ENCODE measurements at places on chromosomes 7 and 10.

DNA sequence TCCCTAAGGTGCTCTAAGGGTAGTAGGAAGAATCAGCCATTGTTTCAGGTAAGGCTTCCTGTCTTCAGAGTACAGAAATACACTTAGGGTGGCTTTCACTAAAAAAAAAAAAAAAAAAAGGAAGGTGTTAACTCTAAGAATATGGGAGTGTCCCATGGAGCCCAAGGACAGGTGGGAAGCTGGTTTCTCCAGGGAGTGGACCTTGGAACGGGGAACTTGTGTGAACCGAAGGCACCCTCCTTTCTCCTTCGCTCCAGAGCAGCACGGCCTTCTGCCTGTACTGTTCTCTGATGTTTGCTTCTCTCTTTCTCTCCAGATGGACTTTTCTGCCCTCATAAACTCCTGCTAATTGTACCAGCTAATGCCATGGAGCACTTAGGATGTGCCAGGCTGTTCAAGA is 6.2 kb downstream of the OPALIN start:
- no peak for DNase-seq

GRCh38 chr7:47207956-47208355 is 374.0 kb downstream of the TNS3 start:
- peak; percentile 59 for DNase-seq

DNA sequence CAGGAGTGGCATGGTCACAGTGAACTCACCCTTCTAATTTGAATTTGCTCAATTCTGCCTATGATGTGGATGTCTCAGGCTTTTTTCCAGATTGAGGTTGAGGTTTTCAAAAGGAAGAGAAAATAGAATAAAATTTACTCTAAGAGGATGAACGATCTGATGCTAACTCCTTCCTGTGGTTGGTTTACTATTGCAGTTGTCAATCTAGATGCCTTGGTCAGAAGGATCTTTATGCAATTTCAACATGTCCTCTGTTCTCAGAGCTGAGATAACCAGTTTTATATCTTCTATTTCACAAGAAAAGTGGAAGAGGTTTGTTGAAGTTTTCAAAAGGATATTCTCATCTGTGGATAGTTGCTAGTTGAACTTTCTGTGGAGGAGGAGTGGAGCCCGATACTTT is 150.7 kb upstream of the WDR11 start:
- DNase-seq, result no peak

DNA sequence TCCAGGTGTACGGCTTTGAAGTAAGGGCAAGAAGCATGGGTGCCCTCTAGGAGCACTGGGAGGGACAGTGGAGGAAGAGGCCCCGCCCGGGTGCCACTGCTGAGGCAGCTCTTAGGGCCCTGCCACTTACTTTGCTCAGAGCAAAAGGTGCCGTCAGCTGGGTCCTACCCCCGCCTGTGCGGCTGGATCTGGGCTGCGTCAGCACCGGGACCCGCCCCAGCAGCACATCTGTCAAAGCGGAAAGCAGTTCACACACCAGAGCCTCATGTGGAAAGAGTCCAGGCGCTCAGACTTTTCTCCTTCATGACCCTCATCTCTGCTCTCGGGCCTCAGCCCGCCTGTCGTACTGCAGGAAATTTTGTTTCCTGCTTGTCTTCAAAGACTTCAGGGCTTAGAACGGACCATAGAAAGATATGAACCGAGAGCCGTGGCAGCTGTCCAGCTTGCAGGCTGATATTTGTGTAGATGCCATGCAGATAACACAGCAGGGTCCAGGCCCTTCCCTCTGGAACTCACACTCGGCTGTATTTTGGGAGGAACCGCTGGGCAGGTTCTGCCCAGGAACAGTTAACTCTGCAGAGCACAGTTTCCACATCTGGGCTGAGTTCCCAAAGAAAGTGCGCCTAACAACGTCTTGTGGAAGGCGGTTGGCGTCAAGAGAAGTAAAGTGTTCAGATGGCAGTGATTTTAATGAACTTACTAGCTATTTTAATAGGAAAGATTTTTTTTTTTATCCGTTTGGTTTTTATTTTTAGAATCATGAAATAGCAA is 44.3 kb upstream of the PRKAR1B start:
- peak; percentile 81 for DNase-seq

DNA sequence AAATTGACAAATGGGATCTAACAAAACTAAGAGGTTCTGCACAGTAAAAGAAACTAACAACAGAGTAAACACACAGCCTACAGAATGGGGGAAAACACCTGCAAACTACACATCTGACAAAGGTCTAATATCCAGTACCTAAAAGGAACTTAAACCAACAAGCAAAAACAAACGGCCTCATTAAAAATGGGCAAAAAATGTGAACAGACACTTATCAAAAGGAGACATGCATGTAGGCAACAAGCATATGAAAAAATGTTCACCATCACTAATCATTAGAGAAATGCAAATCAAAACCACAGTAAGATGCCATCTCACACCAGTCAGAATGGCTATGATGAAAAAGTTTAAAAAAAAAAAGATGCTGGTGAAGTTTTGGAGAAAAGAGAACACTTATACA is 197.4 kb downstream of the KBTBD2 start:
- DNase-seq, result no peak

DNA sequence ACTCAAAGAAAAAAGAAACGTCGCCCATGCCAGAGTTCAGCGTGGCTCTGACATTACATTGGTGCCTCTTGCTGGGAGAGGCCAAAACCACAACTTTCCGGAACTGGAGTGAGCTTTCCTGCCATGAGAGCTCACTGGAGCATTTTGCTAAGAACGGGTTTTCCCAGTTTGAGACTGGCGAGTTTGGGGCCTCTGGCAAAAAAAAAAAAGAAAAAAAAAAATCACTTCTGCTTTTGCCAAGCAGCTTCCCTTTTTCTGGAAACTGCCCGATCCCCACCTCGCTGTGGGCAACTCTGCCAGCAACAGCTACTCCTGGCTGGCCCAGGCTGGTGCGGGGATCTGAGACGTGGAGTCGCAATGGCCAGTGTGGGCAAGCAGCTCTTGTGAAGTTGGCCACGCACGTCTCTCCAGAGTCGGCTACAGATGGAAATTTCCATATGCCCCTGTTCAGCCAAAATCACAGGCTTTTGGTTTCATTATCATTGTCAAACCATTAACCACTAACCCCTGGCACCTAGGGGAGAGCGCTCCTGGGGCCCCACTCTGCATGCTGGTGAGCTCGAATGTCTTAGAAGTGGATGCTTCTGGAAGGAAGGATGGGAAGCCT is 25.7 kb downstream of the PRKAG2 start:
- DNase-seq, result peak; percentile 7

DNA sequence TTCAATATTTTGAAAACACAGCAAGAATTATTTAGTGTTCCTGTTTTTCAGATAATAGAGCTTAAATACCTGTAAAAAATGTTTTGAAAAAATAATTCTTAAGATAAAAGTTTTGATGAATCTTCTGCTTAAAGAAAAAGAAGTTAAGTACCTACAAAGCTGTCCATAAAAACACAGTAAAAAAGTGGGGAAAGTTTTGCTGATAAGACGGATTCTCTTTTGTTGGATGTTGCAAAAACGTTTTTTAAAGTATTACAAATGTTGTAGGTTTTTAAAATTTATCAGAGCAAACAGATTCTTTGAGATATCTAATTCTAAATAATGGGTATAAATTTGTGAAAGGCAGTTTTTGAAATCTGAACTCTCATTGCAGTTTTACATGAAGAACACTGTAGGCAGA is 12.2 kb downstream of the DMTF1 start:
- DNase-seq, result no peak

DNA sequence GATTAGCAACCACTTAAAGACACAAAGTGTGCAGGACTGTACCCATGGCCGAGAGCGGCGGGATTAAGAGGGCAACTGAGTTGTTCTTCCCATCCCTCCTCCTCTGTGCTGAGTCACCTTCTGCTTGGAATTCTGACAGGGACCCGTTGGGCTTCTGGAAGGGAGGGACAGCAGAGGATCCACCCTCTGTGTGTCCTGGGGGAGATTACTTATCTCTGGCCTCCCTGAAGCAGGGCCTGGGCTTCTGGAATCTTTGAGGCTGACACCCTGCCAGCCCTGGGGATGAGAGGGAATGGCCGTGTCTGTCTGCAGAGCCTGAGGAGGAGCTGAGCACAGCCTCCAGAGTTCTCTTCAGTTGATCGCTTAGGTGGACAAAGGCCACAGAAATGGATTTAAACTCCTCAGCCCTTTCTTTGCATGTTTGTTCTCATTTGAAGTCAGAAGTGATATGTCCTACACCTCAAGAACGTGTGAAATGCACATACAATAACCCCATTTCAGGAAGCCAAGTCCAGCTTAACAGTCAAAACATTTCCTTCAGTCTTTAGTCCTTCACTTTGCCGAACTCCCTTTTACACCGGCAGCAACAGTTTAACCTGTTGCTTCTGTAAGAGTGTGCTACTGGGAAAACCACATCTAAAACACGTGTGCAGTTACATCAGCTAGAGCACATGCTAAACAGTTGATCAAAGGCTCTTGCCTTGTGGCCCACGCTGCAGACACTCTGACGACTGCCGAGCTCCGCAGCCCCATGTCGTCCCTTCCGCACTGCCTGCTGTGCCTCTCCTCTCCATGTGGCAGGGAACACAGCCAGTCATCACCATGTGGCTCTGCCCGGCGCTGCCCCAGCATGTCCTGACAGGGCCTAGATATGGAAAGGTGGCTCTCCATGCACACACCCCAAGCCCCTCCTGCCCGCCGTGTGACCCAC is 55.7 kb downstream of the IKZF1 start:
- no peak for DNase-seq

- peak; percentile 65 for DNase-seq
These were observed 35.2 kb downstream of the GBF1 start for GRCh38 chr10:102280397-102281101.

DNA sequence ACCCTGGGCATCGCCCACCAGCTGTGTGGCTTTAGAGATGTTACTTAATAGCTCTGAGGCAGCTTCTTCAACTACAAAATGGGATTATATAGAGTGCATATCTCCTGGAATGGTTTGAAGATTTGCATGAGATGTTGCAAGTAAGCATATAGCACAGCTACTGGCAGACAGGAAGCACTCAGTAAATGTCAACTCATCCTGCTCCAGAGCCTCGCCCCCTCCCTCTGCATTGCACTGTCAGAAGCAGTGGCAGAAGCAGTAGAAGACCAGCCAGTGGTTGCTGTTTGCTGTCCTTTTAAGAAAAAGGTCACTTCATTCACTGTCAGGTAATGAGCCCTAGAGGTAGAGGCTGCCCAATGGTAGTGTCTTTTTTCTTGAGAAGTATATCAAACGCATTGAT is 180.0 kb upstream of the GHITM start:
- no peak for DNase-seq

- no peak for DNase-seq
These were observed 25.2 kb downstream of the PDLIM1 start for GRCh38 chr10:95265572-95265971.

DNA sequence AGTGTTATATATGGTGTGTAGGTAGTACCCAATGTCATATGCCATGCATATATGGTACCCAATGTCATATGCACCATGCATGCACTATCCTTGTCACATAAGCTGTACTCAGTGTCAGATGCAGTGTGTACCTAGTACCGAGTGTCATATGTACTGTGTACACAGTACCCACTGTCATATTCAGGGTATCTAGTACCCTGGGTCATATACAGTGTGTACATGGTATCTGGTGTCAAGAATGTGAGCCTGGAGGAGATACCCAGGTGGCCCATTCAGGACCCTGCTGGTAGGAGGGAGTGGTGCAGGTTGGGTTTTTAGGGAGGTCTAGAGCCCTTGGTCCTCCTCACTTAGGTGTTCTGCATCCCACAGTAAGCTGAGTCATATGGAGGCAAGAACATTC is 1.8 kb downstream of the ZMYND11 start:
- DNase-seq, result no peak

GRCh38 chr10:110495731-110496552 is 1.8 kb upstream of the DUSP5 start:
- DNase-seq, result no peak

DNA sequence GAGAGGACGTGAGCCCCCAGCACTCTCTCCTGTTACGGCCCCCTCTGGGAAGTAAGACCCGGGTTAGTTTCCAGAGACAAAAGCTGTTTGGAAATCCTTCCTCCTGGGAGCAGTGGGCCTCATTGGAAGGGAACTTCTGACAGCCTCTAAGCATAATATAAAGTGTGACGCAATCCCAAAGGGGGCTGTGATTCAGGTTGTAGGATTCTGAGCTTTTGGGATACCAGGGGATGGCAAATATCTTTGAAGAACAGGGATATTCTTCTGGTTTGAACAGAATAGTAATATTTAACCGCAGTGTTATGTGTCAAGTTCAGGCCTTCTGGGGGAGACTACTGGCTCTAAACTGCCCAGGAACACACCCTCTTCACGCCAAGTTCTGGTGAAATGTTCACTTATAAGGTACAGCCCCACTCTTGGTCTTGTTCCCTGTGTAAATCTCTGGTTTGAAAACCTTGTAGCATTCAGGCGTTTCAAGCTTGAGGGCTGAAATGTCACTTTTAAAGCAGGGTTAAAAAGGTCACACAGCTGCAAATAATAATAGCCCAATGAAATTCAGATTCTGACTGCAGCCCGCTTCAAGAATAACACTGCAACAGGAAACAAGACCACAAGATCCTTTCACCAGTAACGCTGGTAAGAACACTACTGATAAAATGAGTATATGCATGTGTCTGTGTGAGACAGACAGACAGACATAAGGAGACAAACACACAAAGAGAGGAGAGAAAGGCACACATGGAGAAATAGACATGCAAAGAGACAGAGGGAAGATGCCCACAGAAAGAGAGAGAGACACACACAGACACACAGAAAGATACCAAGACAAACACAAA is 69.0 kb downstream of the CREB5 start:
- peak; percentile 47 for DNase-seq

GRCh38 chr7:4806983-4807597 is 31.7 kb downstream of the AP5Z1 start:
- no peak for DNase-seq

GRCh38 chr10:63465293-63466143 is at the start of gene JMJD1C:
Gene JMJD1C (minus strand): TSS chr10:63465977. CDS start chr10:63465662, 315 bp downstream.
- DNase-seq, result peak; percentile 74

GRCh38 chr7:16646472-16647072 is 591 bp downstream of the BZW2 start:
- DNase-seq, result no peak

- DNase-seq, result peak; percentile 35
These were observed 57.8 kb upstream of the RAB18 start for GRCh38 chr10:27446091-27446918.

DNA sequence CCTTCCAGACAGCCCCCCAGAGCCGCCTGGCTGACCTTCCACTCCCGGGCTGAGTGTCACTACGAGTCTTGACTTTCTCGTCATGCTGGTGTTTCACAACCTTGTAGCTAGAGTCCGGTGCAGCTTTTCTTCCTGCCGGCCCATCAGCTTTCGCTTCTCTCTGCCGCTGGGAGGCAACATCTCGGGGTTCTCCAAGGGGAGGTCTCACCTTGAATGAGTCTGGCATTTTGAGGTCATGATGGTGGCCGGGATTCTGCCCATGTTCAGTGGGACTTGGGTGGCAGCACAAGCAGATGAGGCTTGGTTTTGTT is 285.2 kb downstream of the CAMK1D start:
- DNase-seq, result no peak

Measured in muscle of arm (tissue), 14 donors.